ENCODE measurements at places on chromosomes 7 and 10.

DNA sequence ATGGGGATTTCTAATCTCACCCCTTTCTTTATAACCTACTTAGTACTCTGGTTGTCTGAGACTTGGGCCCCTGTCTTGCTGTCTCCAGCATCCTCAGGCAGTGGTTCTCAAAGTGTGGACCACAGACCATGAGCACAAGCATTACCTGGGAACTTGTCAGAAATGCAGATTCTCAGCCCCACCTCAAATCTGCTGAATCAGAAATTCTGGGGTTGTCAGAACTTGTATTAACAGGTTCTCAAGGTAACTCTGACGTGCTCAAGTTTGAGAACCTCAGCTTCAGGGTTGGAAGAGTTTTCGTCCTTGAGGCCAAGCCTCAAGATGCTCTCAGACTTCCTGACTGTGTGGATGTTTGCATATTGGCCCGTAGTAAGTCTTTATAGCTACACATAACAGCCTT is 97.4 kb downstream of the REEP3 start:
- no peak for DNase-seq

GRCh38 chr10:133194151-133194550 is 34.1 kb downstream of the KNDC1 start:
- no peak for DNase-seq

DNA sequence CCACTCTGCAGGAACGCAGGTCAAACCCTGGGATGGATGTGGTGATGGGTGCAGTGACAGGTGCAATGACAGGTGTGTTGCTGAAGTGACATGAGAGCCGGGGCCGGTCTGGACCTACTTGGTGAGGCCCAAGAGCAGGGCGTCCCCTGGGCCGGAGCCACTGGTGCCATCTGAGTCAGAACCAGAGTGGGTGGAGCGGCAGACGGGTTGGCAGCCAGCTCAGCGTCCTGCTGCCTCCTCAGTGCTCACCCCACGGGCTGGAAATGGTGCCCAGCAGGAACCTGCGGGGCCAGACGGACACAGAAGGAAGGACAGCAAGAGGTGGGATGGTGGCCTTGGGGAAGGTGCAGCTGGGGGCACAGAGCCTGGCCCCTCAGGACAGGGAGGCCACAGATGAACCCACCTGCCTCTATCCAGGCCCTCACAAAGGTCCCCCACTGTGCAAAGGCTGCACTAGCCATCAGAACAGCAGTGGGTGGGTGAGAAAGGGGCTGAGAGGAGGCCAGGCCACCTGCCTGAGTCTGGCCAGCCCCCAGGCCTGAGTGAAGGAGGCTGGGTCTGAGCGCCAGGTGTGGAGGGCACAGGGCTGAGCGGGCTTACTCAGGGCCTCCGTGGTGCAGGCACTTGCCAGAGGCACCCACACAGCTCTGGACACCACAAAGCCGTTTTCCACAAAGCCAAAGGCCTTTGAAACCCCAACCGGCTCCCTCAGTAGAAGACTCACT is 129.0 kb upstream of the PPP2R2D start:
- no peak for DNase-seq

GRCh38 chr7:36161996-36162395 is 8.9 kb downstream of the EEPD1 start:
- DNase-seq = no peak

DNA sequence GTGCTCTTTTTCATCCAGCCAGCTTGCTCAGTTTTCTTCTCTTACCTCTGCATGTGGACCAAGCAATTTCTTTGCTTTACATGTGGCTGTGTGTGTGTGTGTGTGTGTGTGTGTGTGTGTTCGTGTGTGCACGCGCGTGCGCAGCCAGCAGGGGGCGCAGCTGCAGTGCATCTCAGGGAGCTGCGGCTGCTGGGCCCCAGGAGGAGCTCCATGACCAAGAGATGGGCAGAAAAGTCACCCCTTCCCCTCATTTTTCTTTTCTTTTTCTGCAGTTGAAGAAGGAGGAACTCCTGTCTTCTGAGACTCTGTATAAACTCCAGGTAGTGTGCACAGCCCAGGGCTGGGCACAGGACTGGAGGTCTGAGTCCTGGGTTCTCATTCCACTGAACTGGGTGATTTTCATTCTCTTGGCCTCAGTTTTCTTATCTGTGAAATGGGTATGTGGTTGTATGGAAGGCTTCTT is 41.8 kb downstream of the BLNK start:
- peak; percentile 45 for DNase-seq

DNA sequence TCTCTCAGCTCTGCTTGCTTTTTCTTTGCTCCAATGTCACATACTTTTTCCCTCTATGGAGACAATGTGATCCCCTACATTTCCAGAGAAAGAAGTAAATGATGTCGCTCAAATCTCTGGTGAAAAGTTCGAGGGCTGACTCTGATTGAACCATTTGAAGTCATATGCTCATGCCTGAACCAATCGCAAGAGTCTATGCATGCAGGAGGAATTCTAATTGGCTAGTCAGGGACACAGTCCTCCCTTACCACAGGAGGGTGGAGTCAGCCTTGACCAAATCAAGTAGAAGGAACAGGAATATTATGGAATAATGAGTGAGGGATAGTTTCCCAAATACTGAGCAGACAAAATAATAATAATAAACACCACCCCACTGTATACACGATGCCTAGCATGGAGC is 96.8 kb downstream of the PRLHR start:
- no peak for DNase-seq

DNA sequence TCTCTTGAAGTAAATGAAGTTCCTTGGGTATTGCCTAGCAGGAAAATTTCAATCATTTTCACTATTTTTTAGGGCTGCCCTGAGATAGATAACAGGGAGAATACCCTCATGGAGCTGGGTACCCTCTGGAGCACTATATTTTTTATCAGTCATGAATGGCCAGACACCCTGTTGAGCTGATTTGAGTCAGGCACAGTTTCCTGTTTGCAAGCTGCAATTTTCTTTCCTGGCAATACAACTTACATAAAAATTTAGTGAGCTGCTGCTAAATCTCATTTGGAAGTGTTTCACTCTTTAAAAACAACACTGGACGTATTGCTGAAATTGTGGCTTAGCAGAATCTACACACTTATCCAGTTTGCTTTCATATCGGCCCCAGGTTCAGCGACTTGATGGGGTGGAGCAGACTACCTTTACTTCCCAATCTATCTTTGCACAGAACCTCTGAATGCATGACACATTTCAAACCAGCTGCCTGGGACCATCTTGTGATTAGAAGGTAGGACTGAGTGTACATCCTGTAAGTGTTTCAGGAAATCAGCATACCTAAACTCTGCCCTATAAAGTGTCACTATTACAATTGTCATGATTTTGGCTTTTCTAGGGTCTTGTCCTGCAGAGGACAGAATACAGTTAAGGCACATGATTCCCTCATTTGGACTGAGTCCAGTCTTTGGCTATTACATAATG is 125.7 kb upstream of the FAM3C start:
- DNase-seq = no peak

DNA sequence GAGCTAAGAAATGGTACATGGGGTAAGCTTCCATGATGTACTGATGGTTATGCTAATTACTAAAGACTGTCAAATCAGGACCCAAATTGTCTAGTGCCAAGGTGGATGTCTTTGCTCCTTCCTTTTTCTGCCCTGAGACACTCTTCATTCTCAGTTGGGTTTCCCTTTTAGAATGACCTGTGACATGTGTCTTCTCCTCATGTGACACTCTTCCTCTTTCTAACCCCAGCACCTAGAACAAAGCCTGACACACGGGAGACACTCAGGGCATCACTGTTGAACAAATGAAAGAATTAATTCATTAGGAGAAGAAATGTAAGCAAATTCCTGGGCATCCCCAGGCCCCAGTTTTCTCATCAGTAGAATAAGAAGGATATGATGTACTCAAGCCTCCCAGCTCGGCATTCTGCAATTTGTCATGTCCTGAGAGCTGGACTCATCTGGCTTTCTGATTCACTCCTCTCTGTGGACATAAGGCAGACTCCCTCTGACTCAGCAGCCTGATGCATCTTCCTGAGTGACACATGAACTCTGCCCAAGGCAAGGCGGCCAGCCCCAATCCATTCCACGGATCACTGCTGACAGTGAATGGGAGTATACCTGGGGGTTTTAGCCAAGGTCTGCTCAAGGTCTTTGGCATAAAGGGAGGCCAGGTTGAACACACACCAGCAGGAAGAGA is 473.8 kb downstream of the KCNMA1 start:
- no peak for DNase-seq

GRCh38 chr10:4013651-4014121 is 228.7 kb upstream of the KLF6 start:
- no peak for DNase-seq

- no peak for DNase-seq
Observed at GRCh38 chr7:46933596-46933995, 648.3 kb downstream of the TNS3 start.

DNA sequence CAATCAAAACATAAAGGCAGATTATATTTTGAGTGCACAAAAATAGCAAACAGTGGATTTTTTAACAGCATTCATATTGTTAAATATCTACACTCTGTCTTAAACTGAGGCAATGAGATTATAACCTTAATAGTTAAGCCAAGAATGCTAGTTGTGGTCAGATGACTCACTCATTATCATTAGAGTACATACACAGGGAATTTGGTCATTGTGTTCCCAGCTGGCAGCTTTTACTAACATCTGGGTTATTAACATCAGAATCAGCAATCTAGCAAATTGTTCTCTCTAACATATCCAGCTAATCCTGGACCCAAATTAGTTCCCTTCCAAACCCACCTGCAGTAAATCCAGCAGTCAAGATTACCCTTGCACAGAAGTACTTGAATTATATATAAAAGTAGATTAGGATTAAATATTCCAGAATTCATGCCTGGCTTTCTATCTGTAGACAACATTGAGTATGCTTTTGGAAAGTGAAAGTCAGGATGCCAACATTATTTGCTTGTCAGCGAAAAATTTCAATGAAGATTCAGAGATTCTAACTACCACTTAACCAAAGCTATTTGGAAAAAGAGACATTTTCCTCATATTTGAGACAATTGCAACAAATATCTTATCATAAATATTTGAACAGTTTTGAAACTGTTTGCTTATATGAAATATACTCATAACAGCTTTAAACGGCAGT is 1035.6 kb upstream of the PHF14 start:
- DNase-seq = no peak

DNA sequence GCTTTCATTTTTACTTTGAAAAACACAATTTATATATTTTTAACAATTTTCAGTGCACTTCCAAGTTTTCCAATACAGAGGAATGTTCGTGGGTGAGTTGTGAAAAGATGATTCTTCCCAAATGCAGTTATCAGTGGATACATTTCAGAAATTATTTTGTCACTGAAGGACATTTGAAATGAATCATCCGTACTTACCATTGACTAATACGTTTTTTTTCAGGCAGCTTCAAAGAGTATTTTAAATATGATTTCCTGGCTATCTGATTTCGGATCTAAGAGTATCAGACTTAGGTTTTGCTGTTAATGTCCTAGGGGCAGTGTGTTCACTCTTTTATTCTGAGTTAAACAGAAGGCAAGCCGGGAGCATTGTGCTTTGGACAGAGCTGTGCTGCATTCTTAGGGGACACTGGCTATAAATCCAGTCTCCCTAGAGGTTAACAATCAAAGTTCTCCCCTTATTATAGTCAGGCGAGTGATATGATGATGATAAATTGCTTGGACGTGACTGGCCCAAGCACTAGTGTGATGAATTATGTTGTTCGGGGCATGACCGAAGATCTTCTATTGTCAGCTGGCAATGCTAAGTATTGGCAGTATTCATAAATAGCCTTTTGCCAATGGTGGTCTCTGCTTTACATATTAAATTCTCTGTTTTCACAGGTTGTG is 4.5 kb downstream of the PTER start:
- DNase-seq = no peak

GRCh38 chr10:113026679-113027078 is 76.6 kb downstream of the TCF7L2 start:
- no peak for DNase-seq

DNA sequence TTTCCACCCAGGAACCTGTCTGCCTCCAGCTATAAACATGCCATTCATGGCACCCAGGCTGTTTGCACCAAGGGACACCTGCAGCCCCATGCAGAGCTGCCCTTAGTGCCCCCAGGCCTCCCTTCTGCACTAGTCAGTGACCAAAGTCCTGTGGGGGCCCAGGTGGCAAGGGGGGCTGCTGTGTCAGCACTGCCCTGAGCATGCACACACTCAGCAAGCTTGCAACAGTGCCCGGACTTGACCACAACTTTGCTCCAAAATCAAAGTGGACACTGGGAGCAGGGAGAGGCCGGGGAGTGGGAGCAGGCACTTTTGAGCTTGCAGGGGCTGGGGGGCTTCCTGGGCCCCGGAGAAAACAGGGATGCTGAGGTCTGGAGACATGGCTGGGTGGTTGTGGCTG is 192.9 kb upstream of the MBL2 start:
- DNase-seq = no peak

- no peak for DNase-seq
Observed at GRCh38 chr7:7738177-7738576, 19.8 kb upstream of the RPA3 start.

DNA sequence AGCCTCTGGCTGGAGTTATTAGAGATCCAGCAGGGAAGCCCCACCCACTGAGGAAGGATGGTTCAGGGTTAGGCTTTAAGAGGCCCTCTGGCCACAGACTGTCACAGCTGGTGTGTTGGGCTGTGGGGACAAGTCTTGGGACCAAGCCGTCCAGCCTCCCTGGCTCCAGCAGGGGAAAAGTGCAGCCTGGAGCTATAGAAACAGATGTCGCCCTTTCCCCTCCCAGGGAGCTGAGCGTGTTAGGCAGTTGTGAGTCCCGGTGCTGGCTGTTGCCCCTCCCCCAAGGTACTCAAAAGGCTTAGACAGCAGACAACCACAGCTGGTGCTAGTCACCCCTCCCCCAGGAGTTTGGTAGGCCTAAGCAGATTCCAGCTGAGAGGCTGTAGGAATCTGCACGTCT is 143.4 kb downstream of the TMEM168 start:
- no peak for DNase-seq

- DNase-seq = peak; percentile 63
Observed at GRCh38 chr7:135253851-135254771, 20.5 kb downstream of the STRA8 start.

GRCh38 chr10:31604096-31604495 is 285.1 kb downstream of the ZEB1 start:
- no peak for DNase-seq

GRCh38 chr10:767211-767610 is 77.7 kb upstream of the DIP2C start:
- no peak for DNase-seq

GRCh38 chr7:79930604-79931003 is 204.0 kb upstream of the GNAI1 start:
- no peak for DNase-seq

- no peak for DNase-seq
Observed at GRCh38 chr10:85650791-85651496, 715.7 kb downstream of the GRID1 start.

- no peak for DNase-seq
Observed at GRCh38 chr7:16914771-16915170, 33.0 kb upstream of the AGR3 start.

GRCh38 chr10:112689327-112690072 is 242.5 kb downstream of the VTI1A start:
- DNase-seq = peak; percentile 8
